Activated CD8-positive, alpha-beta memory T cell treated with anti-CD3 and anti-CD28 coated beads for 4 hours (primary cell): ENCODE measurements at places on chromosomes 1 and 21.

DNA sequence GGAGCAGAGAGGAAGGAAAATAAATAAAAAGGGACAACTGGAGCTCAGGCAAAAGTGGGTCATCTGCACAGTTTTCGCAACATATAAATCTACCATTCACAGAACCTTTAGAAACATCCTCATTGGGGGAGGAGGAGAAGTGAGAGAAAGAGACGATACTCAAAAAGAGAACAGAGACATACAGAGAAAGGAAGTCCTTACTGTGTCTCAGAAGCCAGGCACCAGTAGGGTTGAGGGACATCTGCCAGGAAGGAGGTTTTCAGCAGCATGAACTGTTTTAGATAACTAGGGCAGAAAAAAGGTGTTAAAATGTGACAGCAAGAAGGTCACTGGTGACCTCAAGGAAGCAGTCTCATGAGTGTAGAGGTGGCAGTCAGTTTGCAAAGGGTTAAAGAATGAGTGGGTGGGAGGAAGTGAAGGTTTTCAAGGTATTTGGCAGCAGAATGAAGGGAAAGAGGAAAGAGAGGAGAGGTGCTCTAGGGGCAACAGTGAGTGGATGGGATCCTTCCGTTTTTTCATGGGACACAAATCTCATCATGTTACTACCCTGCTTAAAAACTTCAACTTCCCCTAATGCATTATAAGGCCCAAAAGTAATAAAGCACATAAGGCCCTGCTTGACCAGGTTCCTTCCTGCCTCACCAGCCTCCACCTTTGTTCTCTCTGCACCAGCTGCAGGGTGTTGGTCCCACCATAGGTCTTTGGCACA, 9.5 kb downstream of the JAK1 start:
- DNase-seq, result no peak

- no peak for DNase-seq
These were observed 495 bp upstream of the NTRK1 start for GRCh38 chr1:156860113-156860627.

- DNase-seq, result no peak
These were observed 32.6 kb downstream of the PIGM start for GRCh38 chr1:159999204-159999603.

DNA sequence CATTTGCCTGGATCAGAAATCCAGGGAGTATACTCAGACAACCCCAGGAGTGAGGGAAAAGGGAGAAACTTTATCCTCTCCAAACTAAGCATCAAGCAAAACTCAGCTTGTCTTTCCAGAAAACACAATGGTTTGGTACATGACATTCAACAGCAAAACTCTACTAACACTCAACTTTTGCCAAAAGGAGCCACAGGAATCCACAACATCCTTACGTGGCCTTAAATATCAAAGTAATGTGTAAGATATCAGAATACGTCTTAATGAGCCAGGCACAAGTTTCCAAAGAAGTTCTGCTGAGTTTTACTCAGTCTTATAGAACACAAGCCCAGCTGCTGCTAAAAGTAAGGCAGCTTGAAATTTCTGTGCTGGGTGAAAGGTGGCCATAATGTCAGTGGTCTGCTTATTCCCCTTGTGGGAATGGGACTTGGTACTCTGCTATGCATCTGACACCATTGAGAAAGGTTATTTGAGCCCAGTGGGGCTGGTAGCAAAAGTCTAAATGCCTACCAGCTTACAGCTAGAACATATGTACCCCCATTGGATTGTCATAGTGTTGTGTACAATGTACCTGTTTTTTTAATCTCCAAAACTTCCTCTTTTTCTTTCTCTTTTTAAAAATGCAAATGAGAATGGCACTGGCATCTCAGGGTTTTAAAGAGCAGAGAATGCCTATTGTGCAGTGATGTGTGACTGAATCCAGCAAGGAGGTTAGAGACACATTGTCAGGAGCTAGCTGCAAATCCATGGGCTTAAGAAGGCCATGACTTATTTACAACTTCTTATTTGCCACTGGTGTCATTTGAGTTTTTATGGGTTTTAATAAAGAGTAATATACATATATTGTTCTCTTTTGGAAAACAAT, 62.0 kb upstream of the ST6GALNAC3 start:
- no peak for DNase-seq

- DNase-seq, result no peak
These were observed 82.6 kb upstream of the EDEM3 start for GRCh38 chr1:184836934-184837895.

GRCh38 chr1:104459886-104460285, 710.2 kb downstream of the AMY1C start:
- no peak for DNase-seq

GRCh38 chr1:148328884-148329283, 154.2 kb downstream of the PPIAL4G start:
- no peak for DNase-seq
